ENCODE measurements at places on chromosomes 4 and X.
A peak's percentile ranks its signal among the peaks of the same experiment; 100 is the strongest.

- no peak for DNase-seq
Observed at GRCh38 chr4:131302108-131302507, 1847.0 kb upstream of the PCDH10 start.

DNA sequence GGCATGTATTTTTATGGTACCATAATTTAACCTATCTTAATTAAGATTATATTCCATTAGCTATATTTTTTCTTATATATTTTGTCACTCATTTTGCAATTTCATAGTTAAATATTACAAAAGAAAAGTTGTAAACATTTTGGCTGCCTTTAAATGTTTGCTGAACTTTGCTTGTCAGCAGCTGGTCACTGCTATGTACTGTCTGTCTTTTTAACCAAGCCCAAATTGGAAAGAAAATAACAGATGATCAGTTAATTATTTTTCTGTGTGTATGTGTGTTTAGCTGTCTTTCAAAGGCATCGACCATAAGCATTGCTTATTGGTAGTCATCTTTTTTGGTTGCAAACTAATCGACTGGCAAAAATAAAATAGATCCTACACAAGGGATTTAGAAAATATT, 54.4 kb upstream of the SMAD1 start:
- no peak for DNase-seq

DNA sequence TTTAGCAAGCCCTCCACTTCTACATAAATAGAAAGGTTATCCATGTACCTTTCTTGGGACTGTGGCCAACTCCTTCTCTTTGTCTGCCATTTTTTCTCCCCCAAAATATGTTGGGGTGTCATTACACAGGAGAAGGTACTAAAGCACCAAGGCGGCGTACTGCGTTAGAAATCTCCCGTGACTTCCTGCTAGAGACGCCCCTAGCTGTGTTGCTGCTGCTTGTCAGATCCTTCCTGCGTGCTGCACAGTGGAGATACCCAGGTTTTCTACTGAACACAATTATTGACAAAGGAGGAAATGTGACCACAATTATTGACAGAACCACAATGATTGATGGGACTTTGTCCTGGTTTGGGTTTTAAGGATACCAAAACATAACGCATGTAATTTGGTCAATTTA, 97.7 kb downstream of the EFHC2 start:
- no peak for DNase-seq

DNA sequence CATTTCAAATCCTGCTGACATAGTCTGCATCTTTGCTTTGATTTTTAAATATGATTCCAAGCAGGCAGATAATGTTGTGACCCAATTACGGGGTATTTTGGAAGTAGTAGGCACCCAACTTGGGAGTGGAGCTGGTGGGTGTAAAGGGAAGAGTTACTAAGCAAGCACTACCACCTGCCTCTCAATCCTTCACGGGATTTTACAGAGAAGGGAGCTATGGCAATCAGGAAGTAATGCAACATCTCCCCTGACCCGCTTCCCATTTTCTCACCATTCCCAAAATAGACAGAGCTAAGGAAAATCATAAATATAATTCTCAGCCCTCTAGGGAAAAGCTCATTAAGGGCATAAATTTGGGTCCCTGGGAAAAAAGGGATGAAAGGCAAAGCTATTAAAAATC, 9.2 kb downstream of the APBB2 start:
- no peak for DNase-seq

DNA sequence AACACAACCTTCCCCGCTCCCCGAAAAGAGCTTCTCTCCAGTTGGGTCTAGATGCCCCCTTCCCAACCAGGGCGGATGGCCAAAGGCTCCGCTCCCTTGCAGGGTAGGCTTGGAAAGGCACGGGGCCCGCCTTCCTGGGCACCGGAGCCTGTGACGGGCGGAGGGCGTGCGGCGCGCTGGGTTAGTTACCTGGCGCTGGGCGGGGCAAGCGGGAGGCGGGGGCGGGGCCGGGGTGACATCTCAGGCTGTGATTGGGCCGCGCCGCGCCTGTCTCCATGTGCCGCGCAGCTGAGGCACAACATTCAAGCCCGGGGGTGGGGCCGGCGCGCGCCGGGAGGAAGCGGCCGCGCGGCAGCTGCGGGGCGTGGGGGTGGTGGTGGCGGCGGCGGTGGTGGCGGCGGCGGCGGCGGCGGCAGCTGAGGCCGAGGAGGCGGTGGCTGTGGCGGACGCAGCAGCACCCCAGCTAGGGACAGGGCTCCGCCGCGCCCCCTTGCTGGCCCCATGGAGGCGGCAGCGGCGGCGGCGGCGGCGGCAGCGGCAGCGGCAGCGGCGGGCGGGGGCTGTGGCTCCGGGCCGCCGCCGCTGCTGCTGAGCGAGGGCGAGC, at the start of gene REPS2:
Gene REPS2, plus strand, starts transcription at position 298 of the 604 bp plus-strand sequence. Its CDS starts 204 bp downstream, at position 502.
- DNase-seq: peak; percentile 48

DNA sequence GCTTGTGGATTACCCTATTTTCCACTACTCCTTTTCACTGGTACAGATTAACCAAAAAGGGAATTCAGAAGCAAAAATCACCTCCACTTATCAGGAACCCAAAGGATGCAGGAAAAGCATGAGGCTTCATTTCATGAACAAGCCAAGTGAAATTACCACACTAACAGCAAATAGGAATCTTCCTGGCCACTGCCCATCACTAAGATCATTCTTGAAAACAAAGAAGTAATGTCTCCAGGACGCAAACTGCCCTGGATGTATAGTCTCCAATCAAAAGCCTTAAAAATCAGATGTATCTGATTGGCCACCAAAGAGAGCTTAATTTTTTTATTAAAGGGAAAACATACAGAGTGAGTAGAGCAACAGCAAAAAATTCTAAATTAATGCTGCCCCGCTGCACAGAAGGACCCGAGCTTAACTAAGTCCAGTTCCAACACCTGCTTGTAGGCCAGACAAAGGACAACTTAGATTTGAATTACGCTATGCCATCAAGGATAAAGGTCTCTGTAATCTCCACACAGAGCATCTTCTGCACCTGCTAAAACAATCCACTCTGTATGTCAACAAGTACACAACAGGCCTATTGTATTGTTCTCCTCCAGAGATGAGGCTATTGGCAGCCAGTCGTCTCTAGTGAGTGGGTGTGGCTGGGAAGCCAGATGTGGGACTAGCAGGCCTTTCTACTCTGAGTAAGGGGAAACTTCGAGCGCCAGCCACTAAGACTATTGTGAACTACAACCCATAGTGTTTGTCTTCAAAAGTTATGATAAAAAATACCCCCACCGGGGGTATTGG, 12.4 kb downstream of the ZDHHC9 start:
- no peak for DNase-seq

DNA sequence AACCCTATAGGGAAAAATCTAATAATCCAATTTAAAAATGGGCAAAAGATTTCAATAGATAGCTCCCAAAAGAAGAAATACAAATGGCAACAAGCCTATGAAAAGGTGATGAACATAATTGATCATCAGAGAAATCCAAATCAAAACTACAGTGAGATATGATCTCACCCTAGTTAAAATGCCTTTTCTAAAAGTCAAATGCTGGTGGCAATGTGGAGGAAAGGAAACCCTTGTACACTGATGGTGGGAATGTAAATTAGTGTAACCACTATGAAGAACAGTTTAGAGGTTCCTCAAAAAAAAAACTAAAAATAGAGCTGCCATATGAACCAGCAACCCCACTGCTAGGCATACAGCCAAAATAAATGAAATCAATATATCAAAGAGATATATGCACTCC, 44.5 kb downstream of the STPG2 start:
- no peak for DNase-seq

DNA sequence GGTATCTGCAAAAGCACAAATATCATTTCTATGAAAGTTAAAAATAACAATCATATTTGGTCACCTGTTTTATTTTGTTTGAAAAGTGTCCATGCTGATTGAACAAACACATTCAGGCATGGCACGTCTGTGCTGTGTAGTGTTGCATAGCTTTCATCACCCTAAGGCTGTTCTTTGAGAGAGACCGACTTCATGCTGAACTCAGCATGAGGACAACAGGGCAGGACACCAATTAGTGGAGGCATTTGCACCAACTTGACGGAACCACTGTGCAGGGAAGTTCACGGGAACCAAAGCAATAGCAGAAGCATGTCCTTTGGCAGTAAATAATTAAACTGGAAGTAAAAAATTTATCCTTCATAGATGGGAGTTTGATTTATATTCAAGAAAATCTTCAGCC, 158.4 kb upstream of the SLC7A11 start:
- DNase-seq: no peak

GRCh38 chrX:67555578-67556203, 11.9 kb downstream of the AR start:
- DNase-seq: peak; percentile 9

GRCh38 chr4:8356856-8357255, 83.7 kb downstream of the ACOX3 start:
- DNase-seq: no peak

GRCh38 chr4:7924163-7924562, 15.5 kb downstream of the AFAP1 start:
- DNase-seq: no peak

GRCh38 chr4:96916711-96917110, 1076.8 kb downstream of the PDHA2 start:
- no peak for DNase-seq

DNA sequence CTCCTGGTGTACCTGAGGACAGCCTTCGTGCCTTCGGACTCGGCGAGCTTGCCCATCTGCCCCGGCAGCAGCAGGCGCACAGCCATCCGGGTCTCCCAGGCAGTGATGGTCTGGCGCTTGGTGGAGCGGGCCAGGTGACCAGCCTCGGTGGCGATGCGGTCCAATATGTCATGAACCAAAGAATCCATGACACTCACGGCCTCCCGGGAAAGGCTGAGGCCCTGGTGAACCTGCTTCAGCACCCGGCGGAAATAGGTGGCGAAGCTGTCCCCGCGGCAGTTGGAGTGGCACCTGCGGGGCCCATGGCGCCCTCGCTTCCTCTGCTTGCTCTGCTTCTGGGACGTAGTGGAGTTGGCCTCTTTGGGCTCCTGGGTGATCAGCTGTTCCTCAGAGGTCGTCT, 350 bp downstream of the H2BW1 start:
- DNase-seq: no peak

DNA sequence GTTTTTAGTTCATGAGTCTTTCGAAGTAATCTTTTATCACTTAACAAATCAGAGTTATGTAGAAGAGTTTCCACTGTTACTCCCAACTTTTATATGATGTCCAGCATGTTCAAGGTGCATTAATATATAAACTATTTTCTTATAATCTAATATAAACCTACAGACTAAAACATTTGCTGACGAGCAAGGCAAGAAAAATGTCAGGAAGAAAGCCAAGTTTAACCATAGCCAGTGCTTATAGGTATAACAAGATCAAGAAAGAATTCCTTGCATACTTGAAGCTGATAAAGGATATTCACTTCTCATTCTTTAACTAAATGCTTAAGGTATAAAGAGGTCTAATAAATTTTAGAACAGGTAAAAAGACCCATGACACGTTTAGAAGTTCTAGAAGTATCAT, 167.7 kb downstream of the NPNT start:
- no peak for DNase-seq

GRCh38 chrX:46165866-46166265, 379.4 kb downstream of the ZNF674 start:
- no peak for DNase-seq

DNA sequence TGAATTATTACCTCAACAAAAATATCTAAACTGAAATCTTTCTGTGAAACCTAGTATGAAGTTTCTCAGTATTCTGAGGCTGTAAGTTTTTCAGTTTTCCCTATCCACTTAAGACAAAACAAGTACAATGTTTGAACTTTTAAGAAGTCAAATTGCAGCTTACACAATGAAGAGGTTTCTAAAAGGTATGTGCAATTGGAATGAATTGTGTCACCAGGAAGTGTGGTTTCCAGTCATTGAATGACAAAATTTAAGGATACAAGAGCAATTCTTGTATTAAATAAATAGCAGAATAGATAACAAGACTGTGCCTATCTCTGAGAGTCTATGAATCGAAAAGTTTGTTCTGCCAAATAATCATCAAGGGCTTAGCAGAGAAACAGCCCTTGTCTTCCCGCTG, 207.3 kb downstream of the ANKRD50 start:
- no peak for DNase-seq

GRCh38 chr4:151952137-151952536, 191.3 kb upstream of the GATB start:
- DNase-seq: no peak

GRCh38 chr4:26873391-26874026, 12.9 kb downstream of the STIM2 start:
- DNase-seq: no peak

DNA sequence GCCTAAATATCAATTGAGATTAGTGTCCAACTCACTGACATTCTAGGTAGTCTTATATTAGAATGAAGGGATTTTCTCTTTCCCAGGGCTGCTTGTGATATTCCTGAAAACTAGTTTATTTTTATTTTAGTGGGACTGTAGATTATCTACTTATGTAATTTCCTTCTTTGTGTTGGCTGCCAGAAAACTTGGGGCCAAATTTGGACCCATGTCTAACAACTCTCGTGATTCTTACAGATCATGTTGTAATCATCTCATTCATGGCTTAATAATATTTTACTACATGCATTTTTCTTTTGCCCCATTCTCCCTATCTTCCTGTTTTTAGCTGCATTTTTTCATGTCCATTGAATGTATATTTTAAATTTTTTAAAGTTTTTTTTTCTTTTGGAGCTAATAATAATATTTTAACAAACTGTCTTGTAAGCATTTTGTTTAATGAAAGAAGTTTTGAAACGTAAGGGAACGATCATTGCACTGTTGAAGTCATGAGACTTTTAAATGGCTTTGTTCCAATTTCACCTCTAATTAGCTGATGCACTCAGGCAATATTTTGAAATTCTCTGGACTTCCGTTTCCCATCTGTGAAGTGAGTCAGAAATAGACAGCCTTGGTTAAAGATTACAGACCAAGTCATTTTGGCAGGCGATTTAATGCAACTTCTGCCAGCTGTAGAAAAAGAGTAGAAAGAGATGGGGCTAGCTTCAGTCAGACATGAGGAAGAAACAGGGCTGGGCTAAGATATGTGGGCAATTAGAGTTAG, 14.3 kb upstream of the TDO2 start:
- peak; percentile 59 for DNase-seq

DNA sequence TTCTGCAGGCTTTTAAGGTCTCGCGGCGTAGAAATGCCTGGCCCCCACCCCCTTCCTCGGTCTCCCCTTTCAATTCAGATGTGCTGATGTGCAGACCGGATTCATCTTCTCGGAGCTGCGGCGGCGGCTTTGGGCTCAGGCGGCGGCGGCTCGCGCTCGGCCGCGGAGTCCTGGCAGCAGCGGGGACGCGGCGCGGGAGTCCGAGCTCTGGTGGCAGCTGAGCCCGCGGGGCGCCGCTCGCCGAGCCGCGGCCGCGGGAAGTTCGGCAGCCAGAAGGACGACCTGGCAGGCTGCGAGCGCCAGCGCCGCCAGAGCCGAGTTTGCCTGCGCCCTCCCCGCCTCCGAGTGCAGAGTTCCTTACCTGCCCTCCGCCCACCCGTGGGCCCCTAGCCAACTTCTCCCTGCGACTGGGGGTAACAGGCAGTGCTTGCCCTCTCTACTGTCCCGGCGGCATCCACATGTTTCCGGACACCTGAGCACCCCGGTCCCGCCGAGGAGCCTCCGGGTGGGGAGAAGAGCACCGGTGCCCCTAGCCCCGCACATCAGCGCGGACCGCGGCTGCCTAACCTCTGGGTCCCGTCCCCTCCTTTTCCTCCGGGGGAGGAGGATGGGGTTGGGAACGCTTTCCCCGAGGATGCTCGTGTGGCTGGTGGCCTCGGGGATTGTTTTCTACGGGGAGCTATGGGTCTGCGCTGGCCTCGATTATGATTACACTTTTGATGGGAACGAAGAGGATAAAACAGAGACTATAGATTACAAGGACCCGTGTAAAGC, 448 bp downstream of the TLL1 start:
- no peak for DNase-seq

GRCh38 chr4:150852216-150852615, 162.9 kb downstream of the LRBA start:
- no peak for DNase-seq

- DNase-seq: no peak
Observed at GRCh38 chrX:861340-861890, 230.8 kb downstream of the SHOX start.

Measured in COLO829 (cell line).